ENCODE measurements at places on chromosomes 6 and 20. TPM values are rescaled to one million over a fixed set of nuclear protein-coding genes. Genes with fewer than 3 reads are reported as not detected.

PAK5 gene
- 4.9 TPM for total RNA-seq

SEMG1 gene
- total RNA-seq: not detected

GRCh38 chr20:58845706-58846105, 5.0 kb downstream of the GNAS-AS1 start:
- H3K27ac ChIP-seq: no peak overlapping the region
- H3K36me3 ChIP-seq: no peaks in the 10 kb centered on the region
- no peaks in the 10 kb centered on the region for H3K4me1 ChIP-seq

- no peaks in the 10 kb centered on the region for H3K36me3 ChIP-seq
- H3K27me3 ChIP-seq: no peaks in the 10 kb centered on the region
- H3K4me3 ChIP-seq: no peak overlapping the region
- no peak overlapping the region for H3K27ac ChIP-seq
Observed at GRCh38 chr20:53312957-53313356, 280.7 kb downstream of the ZNF217 start.

All from adrenal gland (tissue), 19 donors.